NCI-H1417 treated with DMSO at 0.1 percent for 48 hours (cell line): ENCODE measurements at places on chromosomes 7 and 10.

- DNase-seq = no peak
These were observed 50.4 kb downstream of the CCNY start for GRCh38 chr10:35386594-35387174.

GRCh38 chr7:142668495-142668894, 80.8 kb upstream of the PRSS1 start:
- DNase-seq = no peak

GRCh38 chr10:5106553-5106952, 12.3 kb downstream of the AKR1C3 start:
- DNase-seq = no peak

- DNase-seq = no peak
These were observed 7.1 kb upstream of the C10orf105 start for GRCh38 chr10:71726580-71727104.

DNA sequence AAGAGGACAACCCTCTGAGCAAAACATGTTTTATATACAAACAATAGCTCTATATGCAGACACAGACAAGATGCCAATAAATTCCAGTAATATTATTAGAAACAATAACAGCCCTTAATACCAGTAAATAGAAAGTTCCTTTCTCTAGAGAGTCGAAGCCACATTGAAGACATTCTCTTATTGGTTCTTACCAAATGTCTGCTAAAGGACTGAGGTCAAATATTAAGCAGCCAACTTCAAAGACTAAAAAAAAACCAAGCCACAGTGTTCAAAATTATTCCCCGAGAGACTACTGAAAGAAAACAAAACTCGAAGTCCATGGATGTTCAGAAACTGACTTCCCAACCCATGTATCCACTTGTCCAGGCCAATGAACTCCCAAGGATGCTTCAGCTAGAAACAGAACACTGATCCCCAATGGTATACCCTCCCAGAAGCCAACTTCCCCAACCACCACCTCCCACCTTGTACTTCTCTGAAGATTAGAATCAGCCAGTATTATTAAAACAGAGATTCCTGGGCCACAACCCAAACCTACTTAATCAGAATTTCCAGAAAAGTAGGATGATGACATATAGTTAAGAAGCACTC, 51.9 kb downstream of the FAM13C start:
- no peak for DNase-seq

DNA sequence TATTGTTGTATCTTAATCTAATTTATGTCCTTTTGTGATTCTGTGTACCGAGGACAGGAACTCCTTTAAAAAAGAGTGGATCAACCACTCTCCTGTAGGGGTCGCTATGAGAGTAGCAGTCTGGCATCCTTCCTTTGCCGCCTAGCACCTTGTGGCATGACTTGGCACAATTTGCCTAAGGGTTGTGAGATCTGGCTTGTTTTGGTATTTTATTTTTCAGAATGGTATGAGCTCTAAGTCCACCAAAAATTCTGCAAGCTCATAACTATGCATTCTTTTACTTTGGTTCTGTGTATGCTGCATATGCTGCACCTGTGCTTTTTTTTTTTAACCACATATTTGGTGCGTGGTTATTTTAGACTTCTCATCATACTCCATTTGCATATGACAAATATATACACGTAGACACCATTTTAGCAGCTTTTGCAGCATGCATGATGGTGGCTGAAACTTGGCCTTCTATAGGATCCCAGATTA, 112.8 kb downstream of the CDK14 start:
- DNase-seq = no peak

DNA sequence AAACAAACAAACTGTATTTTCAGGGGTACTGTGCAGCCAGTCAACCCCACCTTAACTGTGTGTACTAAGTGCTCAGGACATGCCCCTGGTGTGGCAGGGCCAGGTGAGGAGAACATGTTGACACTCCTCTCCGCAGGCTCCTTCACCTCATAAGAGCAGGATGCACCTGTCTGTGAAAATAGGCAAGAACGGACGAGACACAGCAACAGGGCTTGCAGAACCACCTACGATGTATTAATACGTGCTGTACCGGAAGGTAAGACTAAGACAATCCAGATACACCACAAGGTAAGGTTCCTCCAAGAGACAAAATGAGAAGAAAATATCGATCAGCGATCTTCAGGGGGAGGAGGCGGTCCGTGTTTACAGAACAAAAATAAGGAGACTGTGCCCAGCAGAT, 65.8 kb upstream of the CAMK2B start:
- DNase-seq = peak; percentile 34

DNA sequence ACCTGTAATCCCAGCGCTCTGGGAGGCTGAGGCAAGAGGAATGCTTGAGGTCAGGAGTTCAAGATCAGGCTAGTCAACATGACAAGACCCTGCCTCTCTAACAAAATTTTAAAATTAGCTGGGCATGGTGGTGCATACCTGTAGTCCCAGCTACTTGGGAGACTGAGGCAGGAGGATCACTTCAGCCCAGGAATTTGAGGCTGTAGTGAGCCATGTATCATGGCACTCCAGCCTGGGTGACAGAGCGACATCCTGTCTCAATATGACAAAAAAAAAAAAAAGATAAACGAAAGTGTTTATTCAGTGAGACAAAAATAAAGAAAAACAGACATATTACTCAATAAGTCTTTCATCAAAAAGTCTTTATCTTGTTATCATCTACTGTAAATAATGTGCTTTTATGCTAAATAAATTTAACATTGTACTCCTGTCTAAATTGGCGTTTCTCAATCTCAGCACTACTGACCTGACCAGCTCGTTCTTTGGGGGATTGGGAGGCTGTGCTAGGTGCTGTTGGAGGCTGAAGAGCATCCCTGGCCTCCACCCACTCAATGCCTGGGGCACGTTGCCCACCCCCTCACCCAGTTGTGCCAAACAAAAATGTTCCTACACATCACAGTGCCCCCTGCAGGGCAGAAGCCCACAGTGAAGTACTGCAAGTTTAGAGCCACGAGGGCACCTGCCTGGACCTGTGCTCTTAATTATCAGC, 57.7 kb downstream of the NCAPG2 start:
- no peak for DNase-seq

- no peak for DNase-seq
These were observed 189.4 kb upstream of the AHR start for GRCh38 chr7:17109020-17109419.

DNA sequence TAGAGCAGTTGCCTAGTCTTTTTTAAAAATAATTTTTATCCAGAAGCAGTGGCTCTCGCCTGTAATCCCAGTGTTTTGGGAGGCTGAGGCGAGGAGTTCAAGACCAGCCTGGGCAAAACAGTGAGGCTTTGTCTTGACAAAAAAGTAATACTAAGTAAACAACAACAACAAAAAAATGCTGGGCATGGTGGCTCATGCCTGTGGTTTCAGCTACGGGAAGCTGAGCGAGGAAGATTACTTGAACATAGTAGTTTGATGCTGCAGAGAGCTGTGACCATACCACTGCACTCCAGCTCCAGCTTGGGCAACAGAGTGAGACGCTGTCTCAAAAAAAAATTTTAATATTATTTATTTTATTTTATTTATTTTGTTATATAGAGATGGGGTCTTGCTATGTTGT, 31.3 kb upstream of the TPST1 start:
- no peak for DNase-seq

GRCh38 chr10:29081951-29082685, 206.8 kb upstream of the LYZL1 start:
- no peak for DNase-seq

DNA sequence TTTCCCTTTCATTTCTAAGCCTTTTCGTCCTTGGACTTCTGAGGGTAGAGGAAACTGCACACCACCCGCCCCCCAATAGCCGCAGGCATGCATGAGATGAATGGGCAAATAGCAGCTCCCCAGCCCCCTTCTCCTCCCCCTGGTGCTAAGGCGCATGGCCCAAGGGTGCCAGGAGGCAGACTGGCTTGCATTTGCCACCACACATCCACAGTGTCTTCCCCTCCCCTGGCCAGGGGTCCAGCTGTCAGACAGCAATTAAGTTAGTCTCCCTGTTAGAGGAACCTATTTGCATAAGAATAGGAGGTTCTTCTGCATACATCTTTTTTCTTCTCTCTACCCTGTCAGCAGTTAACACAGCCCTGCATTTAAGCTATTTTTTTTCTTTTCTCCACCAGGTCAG, 20.2 kb downstream of the TOMM7 start:
- DNase-seq = no peak

GRCh38 chr7:113159746-113160339, 41.5 kb upstream of the SMIM30 start:
- DNase-seq = peak; percentile 46

DNA sequence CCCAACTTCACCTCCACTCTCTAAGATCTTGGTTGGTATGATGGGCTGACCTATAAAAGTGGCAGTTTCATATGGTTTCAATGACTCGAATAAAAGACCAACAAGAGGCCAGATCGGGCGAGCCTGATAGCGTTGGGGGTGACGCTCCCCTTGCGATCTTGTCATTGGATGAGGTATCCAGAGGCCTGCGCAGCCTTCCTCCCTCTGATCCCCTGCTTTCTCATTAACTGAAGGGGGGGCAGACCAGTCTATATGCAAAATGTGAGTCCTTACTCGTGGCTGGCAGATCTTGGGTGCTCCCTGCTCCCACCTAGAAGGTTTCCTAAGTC, 937 bp upstream of the COBL start:
- DNase-seq = no peak

GRCh38 chr10:12690525-12691126, 310.9 kb downstream of the CCDC3 start:
- peak; percentile 56 for DNase-seq

GRCh38 chr10:132135053-132135872, 51.5 kb upstream of the DPYSL4 start:
- DNase-seq = no peak

DNA sequence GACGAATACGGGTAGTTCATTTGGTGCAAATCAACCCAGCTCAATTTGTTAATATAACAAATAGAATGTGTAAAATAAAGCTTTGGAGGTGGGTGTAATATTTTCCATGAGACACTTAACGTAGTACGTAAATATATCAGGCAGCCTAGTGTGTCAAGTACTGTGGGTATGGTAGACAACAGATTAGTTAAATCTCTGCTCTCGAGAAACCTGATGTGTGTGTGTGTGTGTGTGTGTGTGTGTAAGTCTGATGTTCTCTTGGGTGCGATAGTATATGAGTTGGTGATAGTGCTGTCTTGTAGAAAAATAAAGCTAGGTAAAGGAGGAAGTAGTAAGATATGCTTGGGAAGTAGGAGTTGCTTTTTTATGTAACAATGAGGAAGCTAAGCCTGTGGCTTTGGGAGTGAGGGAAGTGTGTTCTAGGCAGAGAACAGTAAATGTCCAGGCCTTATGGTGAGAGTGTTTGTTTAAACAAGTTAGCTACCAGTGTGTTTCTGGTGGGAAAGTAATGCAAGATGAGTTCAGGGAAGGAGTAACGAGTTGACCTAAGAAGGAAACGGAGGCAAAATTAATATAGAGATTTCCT, 26.1 kb downstream of the WAC start:
- DNase-seq = no peak

DNA sequence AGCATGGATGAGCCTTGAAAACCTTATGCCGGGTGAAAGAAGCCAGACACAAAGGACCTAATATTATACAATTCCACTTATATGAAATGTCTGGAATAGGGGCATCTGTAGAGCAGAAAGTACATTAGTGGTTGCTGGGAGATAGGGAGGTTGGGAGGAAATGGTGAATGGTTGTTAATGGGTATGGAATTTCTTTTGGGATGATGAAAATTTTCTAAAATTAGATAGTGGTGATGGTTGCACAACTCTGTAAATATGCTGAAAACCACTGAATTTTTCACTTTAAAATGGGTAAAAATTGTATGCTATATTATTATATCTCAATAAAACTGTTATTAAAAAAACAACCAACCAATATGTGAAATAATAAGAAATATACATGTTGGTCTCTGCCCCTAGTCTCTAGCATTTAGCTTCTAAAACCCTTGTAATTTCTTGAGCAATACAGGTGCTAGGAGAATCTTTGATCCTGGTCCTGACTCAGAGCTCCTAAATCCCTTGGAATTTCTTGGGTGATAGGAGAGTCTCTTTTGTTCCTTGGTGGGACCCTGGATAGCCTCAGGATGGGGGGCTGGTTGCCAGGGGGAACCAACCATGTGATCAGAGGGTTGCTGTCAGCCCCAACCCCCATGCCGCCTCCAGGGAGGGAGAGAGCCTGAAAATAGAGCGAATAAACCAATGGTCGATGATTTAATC, 64.0 kb downstream of the TACR2 start:
- DNase-seq = no peak

DNA sequence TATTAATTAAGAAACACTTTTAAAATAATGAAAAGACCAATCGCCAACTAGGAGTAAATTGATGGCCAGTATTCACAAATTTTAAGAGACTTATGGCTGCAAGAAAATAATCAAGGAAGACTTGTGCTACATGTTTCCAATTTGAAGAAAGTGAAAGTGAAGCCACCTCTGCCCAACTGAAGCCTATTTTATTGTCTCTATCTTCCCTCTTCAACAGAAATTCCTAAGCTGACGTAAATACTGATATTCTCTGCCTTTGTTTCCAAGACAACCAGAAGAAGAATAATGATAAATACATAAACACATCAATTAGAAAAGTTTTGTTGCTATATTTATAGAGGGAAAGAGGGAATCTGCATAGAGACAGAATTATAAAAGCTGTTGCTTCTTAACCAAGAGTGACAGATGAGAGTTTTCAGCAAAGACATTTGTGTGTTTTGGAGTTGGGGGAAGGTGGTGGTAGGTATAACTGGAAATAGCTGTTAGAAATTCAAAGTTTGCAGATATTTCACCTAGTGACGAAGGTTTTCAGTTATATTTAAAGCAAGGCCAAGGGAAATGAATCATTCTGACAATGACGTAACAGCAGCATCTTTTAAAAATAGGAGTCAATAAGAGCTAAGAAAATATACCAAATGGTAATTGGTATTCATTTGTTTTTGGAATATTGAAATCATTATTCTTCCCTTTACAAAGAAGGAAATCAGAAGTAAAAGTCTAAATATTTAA, 576.6 kb upstream of the SORCS1 start:
- no peak for DNase-seq

GRCh38 chr7:54653905-54654304, 105.1 kb downstream of the SEC61G start:
- no peak for DNase-seq

GRCh38 chr10:87799860-87800259, 18.2 kb downstream of the ATAD1 start:
- no peak for DNase-seq

DNA sequence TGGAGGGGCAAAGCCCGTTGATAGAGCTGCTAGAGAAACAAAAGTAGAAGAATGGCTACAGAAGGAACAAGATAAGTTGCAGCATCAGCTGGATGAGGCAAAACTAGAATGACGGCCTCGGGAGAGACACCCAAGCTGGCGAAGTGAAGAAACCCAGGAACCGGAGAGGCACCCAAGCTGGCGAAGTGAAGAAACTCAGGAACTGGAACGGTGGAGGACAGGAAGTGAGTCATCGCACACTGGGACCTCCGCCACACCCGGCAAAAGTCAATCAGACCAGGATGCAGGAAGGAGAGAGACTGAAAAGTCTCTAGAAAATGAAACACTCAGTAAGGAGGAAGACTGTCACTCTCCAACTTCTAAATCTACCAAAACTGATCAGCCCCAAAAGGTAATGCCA, 133.0 kb upstream of the NEBL start:
- DNase-seq = no peak

GRCh38 chr7:150003304-150003810, 129.6 kb downstream of the ATP6V0E2 start:
- DNase-seq = no peak

GRCh38 chr7:87935384-87935706, 1.3 kb downstream of the ADAM22 start:
- no peak for DNase-seq
